Endodermal cell (in vitro differentiated cells): ENCODE measurements at places on chromosomes 1 and 21. TPM values are rescaled to one million over a fixed set of nuclear protein-coding genes. Genes with fewer than 3 reads are reported as not detected.

The OR2L8 gene
- total RNA-seq = not detected in 2 replicates

GRCh38 chr1:72278461-72278860 is 3.9 kb downstream of the NEGR1 start:
- no peak for DNase-seq
- H3K4me1 ChIP-seq = no peaks in the 10 kb centered on the region
- no peak overlapping the region for H3K4me3 ChIP-seq
- H3K36me3 ChIP-seq = no peaks in the 10 kb centered on the region

- H3K27ac ChIP-seq = no peak overlapping the region
- H3K27me3 ChIP-seq = no peaks in the 10 kb centered on the region
- H3K36me3 ChIP-seq = no peaks in the 10 kb centered on the region
- H3K4me1 ChIP-seq = no peaks in the 10 kb centered on the region
- DNase-seq = no peak
Observed at GRCh38 chr1:30627994-30628393, 95.4 kb downstream of the MATN1 start.

- no peak overlapping the region for H3K27ac ChIP-seq
- DNase-seq = no peak
Observed at GRCh38 chr1:85387781-85388180, 77.2 kb downstream of the DDAH1 start.

DNA sequence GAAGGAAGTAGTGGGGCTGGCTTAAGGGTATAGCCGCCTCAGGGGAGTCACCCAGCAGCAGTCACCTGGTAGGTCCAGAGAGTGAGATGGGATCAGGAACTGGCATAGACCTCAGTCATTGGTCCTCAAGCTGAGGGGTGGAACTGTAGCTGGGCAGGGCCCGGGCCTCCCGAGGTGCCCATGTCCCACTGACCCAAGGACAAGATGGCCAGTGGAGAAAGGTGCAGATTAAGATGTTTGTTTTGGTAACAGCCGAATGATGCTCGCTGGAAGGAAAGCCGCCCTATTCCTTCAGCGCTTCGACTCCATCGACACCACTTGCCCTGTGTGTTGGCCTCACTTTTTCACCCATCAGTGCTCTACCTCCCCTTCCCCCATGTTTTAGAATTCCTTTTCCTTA is 16.4 kb downstream of the COL9A2 start:
- no peak overlapping the region for H3K4me3 ChIP-seq
- no peaks in the 10 kb centered on the region for H3K4me1 ChIP-seq

DNA sequence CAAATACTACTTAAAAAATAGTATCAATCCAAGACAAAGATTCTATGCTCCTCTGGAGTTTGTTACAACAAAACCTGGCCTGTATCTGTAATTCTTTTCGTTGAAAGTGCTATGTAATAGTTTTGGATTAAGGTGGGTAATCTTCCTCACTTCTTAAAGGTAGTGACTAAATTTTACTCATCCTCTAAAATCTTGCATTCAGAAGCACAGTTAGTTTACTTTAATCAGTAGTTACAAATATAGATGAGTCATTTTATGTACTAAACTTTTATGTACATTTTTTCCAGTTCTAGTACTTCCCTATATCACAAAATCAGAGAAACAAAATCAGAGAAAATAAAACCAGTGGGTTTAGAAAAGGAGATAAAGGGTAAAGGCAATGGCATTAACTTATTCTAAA is 51.3 kb downstream of the ZNHIT6 start:
- H3K27me3 ChIP-seq = no peaks in the 10 kb centered on the region

- DNase-seq = no peak
- H3K27ac ChIP-seq = no peak overlapping the region
- H3K4me1 ChIP-seq = no peaks in the 10 kb centered on the region
- H3K4me3 ChIP-seq = no peak overlapping the region
Observed at GRCh38 chr1:210588946-210589345, 260.2 kb downstream of the HHAT start.

DNA sequence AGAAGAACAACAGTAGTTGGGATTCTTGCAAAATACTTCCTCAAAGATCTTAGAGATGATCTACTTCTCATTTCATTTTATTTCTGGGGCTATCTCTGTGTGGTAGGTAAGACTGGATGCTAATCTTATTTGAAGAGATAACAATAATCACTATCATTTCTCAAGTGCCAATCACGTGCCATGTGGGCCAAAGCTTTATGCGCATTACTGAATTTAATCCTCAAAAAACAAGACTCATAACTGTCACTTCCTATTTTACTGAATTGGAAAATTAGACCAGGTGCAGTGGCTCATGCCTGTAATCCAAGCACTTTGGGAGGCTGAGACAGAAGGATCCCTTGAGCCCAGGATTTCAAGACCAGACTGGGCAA is 121.7 kb downstream of the KCNN3 start:
- peaks cover 67% of the 10 kb centered on the region for H3K27me3 ChIP-seq
- no peaks in the 10 kb centered on the region for H3K36me3 ChIP-seq
- H3K4me3 ChIP-seq = no peak overlapping the region
- H3K4me1 ChIP-seq = no peaks in the 10 kb centered on the region
- no peak for DNase-seq
- peak overlapping the region; percentile 97 for H3K27ac ChIP-seq

- DNase-seq = peak; percentile 89
- H3K27me3 ChIP-seq = no peaks in the 10 kb centered on the region
- H3K4me1 ChIP-seq = no peaks in the 10 kb centered on the region
- H3K27ac ChIP-seq = no peak overlapping the region
- no peak overlapping the region for H3K4me3 ChIP-seq
Observed at GRCh38 chr1:36446271-36446670, 4.0 kb downstream of the OSCP1 start.

DNA sequence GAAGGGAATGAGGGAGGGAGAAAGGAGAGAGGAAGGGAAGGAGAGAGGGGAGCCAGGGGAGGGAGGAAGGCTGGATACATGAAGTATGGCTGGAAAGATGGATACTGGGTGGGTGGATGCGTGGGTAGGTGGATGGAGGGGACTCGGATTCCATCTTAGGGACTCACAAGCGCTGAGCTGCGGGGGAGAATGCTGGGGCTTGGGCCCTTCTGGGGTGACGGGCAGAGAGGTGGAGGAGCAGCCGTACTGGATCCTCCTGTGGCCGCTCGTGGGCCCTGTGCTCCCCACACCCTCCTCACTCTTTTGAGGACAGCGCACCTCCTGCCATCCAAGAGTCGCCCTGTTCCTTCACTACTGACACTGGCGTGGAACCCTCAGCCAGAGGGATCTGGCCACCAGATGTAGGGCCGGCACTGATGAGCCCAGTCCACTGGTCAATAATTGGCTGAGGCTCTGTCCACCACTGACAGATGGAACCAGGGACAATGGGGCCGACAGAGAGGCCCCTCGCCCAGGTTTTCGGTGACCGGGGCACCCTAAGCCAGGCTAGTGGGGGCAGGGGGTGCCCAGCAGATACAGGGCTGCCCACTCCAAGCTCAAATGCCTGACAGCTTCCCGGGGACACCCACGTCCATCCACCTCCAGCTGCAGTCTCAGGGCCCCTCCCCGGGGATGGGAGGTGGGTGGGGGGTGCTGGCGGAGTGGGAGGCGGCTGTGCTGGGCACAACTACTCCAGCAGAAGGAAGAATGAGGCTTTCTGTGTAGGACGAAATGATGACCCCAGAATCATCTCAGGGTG is 4.4 kb upstream of the ACTRT2 start:
- no peaks in the 10 kb centered on the region for H3K36me3 ChIP-seq
- H3K4me1 ChIP-seq = no peaks in the 10 kb centered on the region

The MPZ gene
- total RNA-seq = 3.3 to 5.1 TPM (median 3.9 TPM) in 3 replicates
